ENCODE measurements at places on chromosomes 5 and 9. TPM values are rescaled to one million over a fixed set of nuclear protein-coding genes. Genes with fewer than 3 reads are reported as not detected.

UBE2QL1 gene
- total RNA-seq = 0.16 TPM

KLF9 gene
- 3.5 TPM for total RNA-seq

INSL4 gene
- total RNA-seq = 16.3 TPM

PROB1 gene
- 0.28 TPM for total RNA-seq

DOCK2 gene
- 3.5 TPM for total RNA-seq

PDGFRB gene
- 0.13 TPM for total RNA-seq

IFNA7 gene
- total RNA-seq = not detected

GFPT2 gene
- total RNA-seq = 62.8 TPM

PCDHB12 gene
- total RNA-seq = not detected

CCNO gene
- 7.5 TPM for total RNA-seq

AK3 gene
- total RNA-seq = 61.0 TPM

ADAMTS12 gene
- total RNA-seq = 6.5 TPM

SPINK6 gene
- not detected for total RNA-seq

DAPK1 gene
- 14.6 TPM for total RNA-seq

STPG3 gene
- not detected for total RNA-seq

CDC20B gene
- total RNA-seq = 0.08 TPM

HTR4 gene
- not detected for total RNA-seq

GGTA1 gene
- total RNA-seq = not detected

LCN1 gene
- total RNA-seq = not detected

NEUROG1 gene
- total RNA-seq = not detected

C9orf78 gene
- 52.2 TPM for total RNA-seq

RORB gene
- total RNA-seq = not detected

LRRC70 gene
- total RNA-seq = not detected

NTNG2 gene
- total RNA-seq = 3.2 TPM

GTF3C5 gene
- total RNA-seq = 70.4 TPM

GABRA6 gene
- not detected for total RNA-seq

IDNK gene
- total RNA-seq = 5.6 TPM

LCN10 gene
- not detected for total RNA-seq

PRDM9 gene
- not detected for total RNA-seq

HAND1 gene
- total RNA-seq = 0.23 TPM

GFI1B gene
- not detected for total RNA-seq

GAS1 gene
- total RNA-seq = 0.22 TPM

FAM219A gene
- 14.0 TPM for total RNA-seq

NXNL2 gene
- total RNA-seq = 0.79 TPM

HK3 gene
- total RNA-seq = not detected

CCDC69 gene
- total RNA-seq = 1.0 TPM

CNTFR gene
- total RNA-seq = 0.20 TPM

FOXD4L5 gene
- total RNA-seq = 0.11 TPM

ITK gene
- 0.17 TPM for total RNA-seq

RGS14 gene
- total RNA-seq = 5.0 TPM

FLT4 gene
- total RNA-seq = 2.0 TPM

SPATA31C2 gene
- total RNA-seq = not detected

SLC25A2 gene
- not detected for total RNA-seq

SPATA31D4 gene
- not detected for total RNA-seq

PAEP gene
- not detected for total RNA-seq

GRXCR2 gene
- not detected for total RNA-seq

FBP2 gene
- total RNA-seq = not detected

TMEFF1 gene
- 1.2 TPM for total RNA-seq

PCDHGA6 gene
- 0.29 TPM for total RNA-seq

BHMT2 gene
- not detected for total RNA-seq

OTP gene
- total RNA-seq = 0.12 TPM

LAMC3 gene
- total RNA-seq = 2.0 TPM

ANXA2R gene
- 3.2 TPM for total RNA-seq

All from A549 treated with ZK216348 at 1 μM for 4 hours (cell line).